ENCODE measurements at places on chromosomes 16 and 17.

DNA sequence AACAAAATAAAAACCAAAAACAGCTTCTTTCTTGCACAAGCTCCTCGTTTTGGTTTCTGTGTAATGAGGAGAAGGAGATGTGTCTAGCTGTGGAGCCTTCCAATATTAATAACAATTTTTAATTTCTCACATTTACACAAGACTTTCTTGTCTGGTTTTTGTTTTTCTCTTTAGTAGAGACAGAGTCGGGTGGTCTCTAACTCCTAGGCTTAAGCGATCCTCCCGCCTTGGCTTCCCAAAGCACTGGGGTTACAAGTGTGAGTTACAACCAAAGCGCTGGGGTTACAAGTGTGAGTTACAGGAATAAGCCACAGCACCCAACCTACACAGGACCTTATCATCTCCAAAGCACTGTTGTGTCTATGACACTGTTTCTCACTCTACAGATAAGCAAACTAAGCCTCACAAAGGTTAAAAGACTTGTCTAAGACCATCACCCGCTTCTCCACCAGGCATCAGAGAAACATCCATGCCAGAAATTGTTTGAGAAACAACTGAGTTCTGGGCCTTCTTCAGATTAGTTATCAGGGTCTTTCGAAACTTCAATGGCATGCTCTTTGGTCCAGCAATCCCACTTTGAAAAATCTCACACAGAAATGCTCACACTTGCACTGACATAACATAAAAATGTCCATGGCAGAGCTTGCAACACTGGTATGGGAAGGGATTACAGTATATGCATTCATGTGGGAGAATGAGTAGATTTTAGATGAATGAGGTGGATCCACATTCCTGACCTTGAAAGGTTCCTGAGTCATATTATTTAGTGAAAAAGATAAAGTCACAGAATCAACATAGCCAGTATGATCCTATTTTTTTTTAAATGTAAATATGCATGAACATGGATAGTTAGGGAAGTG lies 3.9 kb downstream of the ABAT start:
- DNase-seq: no peak

GRCh38 chr16:80463326-80463725 lies 77.5 kb upstream of the DYNLRB2 start:
- DNase-seq: no peak

DNA sequence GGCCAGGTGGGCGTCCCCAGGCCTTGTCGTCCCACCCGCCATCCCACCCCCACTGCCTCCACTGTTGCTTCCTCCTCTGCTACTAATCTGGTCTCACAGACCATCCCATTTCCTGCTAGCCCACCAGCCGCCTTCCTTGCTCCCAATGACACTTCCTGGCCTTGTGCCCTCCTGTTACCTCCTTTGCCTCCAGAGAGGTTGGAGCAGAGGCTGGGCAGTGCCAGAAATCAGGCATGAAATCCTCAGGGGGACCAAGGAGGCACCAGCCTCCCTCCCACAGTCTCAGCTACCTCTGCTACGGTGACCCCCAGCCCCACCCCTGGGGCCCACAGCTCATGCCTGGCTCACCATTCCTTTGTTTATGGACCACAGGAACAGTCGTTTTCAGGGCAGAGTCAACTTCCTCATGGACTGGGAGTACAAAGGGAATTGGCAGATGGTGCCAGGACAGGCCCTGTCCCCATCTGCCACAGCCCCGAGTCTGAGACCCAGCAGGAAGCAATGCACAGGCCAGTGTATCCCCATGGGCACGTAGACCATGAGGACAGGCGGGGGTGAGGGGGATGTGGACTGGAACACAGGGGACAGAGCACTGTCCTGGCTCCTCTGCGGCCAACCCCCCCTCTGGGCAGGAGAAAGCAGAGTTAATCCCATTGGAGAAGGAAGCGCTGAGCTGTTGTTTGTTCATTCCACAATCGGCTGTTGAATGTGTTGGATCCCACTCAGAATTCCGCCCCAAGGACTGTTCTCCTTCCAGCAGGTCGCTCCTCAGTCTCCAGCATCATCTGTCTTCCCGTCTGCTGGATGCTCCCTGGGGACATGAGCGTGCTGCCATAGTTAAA lies 2.2 kb upstream of the CDH5 start:
- DNase-seq: no peak

DNA sequence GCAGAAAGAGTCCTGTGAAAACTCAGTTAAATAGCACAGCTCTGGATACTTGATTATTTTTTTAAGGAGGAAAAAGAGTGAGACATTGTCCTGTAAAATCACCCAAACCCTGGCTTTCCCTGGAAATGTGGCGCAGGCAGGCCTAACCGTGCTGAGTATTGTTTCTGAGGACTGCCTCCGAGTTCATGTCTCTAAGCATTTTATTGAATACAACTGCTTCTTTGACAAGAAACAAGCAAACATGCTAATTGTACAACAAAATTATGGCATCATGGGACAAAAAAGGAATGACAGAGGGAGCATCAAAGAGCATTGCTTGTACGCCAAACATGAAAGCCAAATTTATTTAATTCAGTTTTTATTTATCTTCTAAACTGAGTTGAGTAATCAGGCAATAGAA lies 64.5 kb upstream of the HSBP1 start:
- DNase-seq: no peak

DNA sequence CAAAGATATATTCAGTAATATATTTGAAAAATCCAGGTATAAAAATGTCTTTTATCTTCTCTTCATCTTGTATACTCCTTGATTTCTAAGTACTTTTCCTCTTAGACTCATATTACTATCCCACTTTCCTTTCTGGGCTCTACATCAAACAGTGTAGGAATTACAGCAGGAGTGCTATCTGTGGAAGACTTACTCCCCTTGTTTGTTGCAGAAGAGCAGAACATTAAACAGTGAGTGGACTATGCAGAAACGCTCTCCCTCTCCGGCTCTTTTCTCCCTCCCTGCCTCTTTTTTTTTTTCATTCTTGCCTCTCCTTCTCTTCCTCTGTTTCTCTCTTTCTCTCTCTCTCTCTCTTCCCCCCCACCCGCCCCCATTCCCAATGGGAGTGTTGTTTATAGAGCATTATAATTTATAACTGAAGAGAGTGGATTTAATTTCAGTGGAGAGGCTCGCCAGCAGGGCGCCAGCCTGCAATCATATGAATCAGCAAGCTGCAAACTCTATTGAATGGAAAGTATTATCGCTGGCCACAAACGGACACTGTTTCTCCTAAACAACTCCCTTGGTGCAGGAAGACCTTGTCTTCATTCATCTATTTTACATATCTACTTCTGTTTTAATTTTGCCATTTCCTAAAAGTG lies 242.3 kb upstream of the TBX2 start:
- DNase-seq: no peak

GRCh38 chr17:3927628-3928340 lies 11.5 kb upstream of the P2RX1 start:
- no peak for DNase-seq

GRCh38 chr17:7437950-7438614 lies 1.2 kb upstream of the FGF11 start:
- no peak for DNase-seq

DNA sequence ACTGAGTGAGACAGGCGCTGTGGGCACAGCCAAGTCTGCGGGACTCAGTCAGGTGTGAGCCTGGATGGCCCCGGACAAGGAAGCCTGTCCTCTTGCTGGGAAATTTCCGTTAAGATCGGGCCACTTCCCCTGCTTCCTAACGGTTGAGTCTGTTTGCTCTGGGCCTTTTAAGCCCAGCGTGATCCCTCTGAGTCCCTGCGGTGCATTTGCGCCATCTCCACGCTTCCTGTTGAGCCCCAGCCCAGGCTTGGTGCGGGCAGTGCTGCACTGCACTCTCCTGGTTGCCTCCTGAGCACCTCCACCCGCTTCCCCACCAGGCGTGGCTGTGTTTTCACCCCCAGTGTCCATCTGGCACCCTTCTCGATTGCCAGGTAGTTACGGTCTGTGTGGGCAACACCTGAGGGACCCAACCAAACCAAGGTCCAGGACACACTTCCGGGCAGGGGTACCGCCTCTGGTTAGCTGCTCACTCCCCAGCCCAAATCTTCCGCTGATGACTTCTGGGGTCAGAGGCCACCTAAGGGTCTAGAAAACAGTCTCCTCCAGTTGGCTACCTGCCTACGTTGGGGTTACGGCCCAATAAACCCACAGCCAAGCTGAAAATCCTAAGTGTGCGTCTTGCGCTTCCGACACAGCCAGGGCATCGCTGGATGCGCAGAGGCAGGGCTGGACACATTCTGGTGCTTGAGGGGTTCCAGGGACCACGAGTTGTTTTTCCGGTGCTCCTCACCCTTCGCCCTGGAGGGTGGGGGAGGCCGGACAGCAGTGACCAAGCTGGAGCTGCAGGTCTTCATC lies 1.4 kb upstream of the SLC25A10 start:
- DNase-seq: no peak

DNA sequence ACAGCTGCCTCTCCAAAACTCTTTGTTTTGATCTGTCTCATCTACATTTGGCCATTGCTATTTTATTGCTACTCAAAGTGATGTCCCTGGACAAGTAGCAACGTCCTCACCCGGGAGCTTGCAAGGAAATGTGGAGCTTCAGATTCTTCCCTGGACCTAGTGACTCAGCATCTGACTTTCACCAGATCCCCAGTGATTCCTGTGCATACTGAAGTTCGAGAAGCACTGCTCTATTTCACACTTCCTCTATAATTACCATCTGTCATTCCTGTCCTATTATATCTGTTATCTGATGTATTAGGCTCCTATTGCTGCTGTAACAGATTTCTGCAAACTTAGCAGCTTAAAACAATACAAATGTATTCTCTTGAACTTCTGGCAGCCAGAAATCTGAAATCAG lies 28.5 kb upstream of the VAT1L start:
- DNase-seq: no peak

GRCh38 chr16:28183484-28183883 lies 28.3 kb downstream of the XPO6 start:
- DNase-seq: no peak

- no peak for DNase-seq
Observed at GRCh38 chr16:3780570-3780969, 63.2 kb upstream of the TRAP1 start.

- DNase-seq: peak; percentile 39
Observed at GRCh38 chr16:47492428-47493377, 31.6 kb downstream of the PHKB start.

DNA sequence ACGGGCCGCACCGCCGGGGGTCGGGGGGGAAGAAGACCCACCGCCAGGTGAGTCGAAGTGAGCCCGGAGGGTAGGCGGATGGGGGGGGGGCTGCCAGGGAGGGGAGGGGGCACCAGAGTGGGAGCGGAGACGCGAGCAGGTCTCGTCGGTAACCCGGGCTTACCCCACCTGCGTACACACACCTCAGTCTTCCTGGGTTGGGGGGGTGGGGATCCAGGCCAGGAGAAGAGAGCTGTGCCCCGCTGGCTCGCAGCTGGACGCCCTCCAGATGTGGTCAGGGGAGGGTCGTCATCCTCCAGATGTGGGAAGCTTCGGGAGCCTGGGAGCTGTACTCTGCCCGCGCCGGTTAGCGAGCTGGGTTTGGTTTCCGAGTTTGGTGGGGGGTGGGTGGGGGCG lies 1.2 kb downstream of the CACNA1G start:
- DNase-seq: no peak

DNA sequence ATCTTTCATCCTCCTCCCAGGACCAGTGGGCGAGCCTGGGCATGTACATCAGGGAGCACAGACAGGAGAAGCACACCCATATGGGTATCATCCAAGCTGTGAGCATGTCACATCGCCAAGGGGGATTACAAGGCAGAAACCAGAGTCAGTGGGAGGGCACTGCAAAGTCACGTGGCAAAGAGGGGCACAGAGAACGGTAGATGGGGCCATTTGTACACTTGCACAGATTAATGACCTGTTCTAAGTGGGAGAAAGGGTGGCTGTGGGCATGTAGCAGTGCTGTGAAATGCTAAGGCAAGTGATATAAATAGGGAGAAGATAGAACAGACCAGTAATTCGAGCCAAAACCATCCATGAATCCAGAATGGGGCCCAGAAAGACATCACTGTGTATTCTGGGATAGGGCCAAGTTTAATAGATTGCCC lies 265.0 kb downstream of the CPPED1 start:
- DNase-seq: no peak

GRCh38 chr16:73196670-73197069 lies 148.7 kb upstream of the ZFHX3 start:
- peak; percentile 43 for DNase-seq

DNA sequence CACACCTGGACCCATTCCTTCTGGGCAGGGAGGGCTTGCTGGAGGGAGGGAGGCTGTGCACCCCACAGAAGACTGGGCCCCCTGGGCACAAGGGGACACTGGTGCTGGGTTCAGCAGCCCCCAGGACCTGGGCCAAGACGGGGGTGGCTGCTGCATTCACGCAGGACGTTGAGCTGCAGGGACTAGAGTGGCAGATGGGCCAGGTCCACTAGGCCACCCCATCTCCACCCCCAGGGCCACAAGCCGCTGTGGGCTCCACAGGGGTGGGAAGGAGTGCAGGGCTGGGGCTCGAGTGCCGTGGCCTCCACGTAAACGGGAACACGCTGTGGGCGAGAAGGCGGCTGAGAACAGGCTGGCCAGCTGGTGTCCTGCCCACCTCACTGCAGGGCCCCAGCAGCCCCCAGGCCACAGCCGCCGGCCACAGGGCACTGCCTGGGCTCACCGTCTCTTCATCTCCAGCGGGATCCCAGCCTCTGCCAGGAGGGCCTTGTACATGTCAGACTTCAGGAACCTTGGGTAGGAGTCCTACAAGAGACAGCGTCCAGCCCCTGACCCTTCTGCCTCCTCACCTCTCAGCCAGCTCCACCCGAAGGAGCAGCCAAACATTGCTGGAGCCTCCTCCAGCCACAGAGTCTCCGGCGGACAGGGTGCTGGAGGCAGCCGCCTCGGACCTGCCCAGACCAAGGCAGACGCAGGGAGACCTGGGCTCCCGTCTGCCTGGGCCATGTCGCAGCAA lies 6.5 kb downstream of the RGS11 start:
- no peak for DNase-seq

DNA sequence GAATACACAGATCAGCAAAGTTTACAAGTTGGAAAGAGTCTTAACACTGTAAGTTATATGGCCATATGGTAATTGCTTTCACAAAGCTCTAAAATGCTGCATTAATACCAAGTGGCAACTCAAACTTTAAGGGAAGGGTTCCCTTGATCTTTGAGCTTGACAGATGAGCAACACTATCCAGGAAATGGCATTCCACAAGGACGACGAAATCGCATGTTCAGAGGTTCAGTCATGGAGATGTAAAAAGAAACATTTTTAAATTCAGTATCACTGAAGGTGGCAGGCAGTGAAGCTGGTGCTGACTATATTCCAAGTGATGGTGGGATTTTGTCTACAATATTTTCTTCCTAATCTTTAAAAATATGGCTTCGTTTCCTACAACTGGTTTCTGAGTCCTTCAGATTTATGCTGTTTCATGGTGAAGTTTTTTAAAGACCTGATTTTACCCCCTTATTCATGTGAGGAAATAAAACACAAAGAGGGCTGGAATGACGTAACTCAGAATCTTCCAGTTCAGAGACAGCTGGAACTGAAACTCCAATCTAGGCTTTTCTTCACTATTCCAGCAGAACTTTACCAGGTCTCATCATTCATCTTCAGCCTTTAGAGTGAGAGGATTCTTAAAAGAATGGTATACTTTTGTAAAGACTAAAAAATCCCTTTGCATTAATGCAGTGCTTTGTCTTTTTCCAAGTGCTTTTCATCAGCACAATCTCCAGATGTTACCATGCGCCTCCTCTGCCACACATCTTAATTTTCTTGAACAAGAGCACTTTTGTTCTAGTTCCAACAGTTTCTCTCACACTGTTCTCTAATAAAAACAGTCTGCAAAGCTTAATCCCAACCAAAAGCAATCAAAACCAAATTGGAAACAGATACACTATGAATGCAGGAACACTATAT lies 20.2 kb downstream of the CHCT1 start:
- DNase-seq: no peak
